ENCODE measurements at places on chromosomes 5 and 9.

DNA sequence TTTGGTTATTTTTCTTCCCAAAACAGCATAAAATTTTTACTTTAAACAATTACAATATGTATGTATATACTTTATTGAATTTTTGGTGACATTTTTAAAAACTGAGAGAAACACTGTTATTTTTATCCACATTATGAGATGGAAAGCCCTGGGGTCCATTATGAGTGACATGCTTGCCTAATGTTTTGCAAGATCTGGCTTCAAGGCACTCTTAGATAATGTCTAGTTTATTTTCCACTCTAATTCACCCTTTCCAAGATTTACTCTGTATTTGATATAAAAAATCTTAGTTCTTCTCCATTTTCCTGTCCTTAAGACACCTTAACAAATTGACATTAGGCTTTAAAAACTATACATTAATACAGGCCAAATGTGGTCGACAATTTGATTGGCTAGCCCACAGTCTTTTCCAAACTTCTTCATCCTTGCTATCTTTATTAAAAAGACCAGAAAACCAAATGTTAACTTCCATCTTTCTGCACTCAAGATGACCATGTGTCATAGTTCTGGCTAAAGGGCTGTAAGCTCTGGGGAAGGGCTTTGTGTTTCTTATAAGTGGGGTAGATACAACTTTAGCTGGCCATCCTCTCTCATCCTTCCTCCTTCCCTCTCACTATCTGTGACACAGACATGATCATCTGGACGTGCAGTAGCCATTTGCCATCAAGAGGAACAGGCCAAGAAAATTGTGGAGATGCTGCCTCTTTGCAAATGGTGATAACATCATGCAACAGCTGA, 561.1 kb downstream of the PDE4D start:
- DNase-seq = no peak

GRCh38 chr9:20619487-20620200, 2.7 kb downstream of the MLLT3 start:
- DNase-seq = no peak

DNA sequence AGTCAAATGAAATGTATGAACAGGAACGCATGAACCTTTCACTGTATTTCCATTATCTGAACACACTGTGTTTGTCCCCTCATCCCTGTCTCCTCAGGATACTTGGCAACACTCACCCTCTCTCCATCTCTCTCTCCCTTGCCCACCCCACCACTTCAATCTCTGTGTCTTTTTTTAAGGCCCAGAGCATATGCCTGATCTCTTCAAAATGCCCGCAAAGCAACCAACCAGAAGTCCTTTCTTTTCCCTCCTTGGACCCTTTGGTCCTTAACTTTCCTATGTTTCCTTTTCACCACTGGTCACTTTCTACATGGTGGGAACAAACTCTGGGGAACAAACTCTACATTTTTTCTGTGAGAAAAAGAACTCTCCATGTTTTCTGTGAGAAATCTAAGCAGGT, 3.2 kb upstream of the IRF1 start:
- DNase-seq = no peak

DNA sequence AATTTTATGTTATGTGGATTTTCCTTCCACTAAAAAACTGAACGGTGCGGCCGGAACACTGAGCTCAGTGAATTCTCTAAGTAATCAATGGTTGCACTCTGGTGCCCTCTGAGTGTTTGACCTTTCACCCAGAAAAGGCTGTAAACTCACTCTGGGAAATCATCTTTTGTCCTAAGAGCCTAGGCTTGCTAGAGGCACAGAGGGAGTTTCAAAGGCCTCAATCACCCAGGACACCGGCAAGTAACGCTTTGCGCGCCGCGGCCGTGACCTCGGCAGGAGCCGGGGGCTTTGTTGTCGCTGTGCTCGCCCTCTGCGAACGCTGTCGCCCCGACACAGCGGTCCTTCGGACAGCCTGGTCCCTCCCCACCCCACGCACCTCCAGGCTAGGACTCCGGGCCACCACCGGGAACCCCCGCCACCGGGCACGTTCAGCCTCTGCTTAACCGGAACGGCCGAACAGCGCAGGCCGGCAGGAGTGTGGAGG, 703 bp downstream of the ISCA1 start:
- no peak for DNase-seq

- no peak for DNase-seq
Measured at GRCh38 chr9:69472101-69472620, 147.1 kb downstream of the ENTREP1 start.

GRCh38 chr5:95924720-95925377, 36.8 kb downstream of the ELL2 start:
- DNase-seq = peak; percentile 88

DNA sequence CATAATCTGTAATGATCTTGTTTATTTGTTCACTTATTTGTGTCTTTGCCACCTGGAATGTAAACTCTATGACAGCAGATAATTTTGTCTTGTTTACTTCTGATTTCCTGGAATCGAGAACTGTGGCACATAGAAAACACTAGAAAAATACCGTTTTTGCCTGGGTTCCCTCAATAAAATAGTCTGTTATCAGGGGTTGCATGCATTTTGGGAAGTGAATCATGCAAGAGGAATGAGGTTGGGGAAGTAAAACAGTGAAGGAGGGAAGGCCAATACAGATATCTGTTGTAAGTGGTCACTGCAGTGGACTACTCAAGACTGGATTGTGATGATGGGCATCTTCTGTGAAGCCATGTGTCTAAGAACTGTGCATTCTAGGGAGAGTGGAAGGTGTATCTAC, 45.2 kb upstream of the IL6ST start:
- peak; percentile 54 for DNase-seq

DNA sequence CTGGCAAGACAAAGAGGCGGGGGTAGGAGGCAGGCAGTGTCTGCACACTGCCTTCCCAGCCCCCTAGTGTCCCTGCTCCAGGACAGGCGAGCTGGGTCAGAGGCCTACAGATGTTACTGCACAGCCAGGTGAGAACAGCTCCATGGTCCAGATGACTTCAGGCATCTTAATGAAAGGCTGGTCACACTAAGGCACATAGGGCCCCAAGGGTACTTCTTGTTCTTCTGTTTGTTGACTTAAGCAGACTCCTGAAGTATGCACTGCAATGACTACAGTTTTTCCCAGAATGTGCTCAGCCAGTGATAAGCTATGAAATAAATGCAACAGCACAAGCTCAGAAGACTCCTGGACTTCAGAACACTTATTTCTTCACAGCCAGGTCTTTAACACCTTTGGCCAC, 27.4 kb downstream of the ATPSCKMT start:
- DNase-seq = no peak

GRCh38 chr5:82723168-82723567, 354.0 kb downstream of the TMEM167A start:
- DNase-seq = no peak

DNA sequence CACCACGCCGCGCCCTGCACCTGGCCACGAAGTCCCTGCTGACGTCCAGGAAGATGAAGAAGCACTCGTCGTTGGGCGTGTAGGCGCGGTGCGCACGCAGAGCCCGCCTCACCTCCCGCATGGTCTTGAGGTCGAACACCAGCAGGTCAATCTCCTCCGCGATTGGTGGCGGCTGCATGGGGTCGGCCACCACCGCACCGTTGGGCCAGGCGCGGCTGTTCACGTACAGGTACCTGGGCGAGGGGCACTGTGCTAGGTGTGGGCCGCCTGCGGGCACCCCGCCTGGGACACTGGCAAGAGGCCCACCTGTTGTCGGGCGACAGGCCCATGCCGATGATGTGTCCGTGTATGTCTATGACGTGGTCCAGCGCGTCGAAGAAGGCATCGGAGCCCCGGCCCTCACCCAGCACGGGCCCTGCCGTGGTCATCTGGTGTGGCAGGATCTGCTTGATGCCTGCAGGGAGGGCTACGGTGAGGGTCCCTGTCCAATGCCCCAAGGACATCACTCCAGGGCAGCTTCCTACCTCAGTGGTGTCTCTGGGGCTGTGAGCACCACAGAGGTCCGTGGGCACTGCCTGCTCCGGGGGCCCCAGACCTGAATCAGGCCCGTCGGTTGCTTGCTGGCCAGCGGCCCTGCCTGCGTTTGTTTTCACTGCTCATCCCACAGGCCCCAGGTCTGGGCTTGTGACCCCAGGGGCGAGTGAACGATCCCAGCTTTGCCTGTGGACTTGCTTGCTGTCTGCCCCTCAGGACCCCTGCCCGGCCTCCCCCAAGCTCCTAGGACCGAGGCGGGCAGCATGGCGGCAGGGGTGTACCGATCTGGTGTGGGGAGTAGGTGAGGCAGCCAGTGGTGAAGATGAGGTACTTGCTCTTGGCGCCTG, 3.1 kb downstream of the FBXW5 start:
- DNase-seq = no peak

- DNase-seq = no peak
Measured at GRCh38 chr5:16245956-16246355, 66.4 kb upstream of the MARCHF11 start.

- no peak for DNase-seq
Measured at GRCh38 chr5:130295235-130295634, 391.0 kb downstream of the CHSY3 start.

DNA sequence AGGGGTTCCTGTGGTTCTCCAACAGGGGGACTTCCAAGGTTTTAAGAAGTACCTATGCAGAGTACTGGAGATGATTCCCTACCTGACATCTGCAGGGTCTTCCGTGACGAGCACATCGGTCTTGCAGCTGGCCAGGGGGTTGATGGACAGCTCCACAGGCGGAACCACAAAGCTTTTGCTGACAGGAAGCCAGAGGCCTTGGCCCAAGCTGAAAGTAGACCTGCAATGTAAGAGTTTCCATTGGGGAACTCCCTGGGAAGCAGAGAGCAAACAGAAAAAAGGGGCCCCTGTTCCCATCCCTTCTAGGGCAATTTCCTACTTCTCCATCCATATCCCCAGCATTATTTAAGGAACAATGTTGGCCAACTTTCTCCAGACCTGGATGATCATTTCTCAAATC, 288.0 kb downstream of the TRIM32 start:
- DNase-seq = no peak

- no peak for DNase-seq
Measured at GRCh38 chr5:7850395-7851239, at the start of gene CFAP90. Gene CFAP90, minus strand, starts transcription at chr5:7851133. Its CDS starts 112 bp downstream, at chr5:7851021.

GRCh38 chr9:80382211-80382891, 810.6 kb downstream of the TLE4 start:
- no peak for DNase-seq

- no peak for DNase-seq
Measured at GRCh38 chr9:112581469-112582176, 95.0 kb downstream of the KIAA1958 start.

DNA sequence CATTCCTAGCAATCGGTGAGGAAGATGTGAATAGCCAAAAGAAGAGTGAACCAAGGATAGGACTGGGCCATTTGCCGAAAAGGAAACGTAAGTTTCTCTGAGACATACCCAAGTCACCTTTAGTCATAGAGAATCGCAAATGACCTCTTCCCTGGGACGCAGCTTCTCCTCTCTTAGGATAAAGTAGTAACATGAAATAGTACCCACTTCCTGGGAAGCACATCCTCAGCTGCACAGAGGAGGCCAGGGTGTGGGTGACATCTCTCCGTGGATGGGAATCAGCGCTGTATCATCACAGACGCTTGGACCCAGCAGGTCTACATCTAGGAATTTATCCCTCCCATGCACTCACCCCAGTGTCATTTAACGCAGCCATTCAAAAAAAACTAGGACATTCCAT, 120.9 kb upstream of the PHYKPL start:
- no peak for DNase-seq

DNA sequence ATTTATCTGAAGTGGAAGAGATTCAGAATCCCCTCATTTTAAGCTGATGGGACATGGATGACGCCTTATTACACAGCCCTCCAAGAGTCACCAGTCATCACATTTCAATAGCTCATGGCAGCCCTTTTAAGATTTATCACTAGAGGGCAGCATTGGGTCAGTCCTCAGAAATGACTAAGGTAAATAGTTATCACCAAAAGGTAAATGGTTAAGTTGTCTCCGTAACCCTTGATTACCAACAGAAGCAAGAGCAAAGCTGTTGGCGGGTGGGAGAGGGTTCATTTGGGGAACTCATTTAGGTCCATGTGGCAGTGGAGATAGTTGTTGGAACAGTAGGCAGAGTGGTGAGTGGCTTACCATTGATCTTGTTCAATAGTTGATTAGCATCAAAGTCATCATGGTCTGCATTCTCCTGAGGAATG, 12.0 kb upstream of the C9 start:
- peak; percentile 71 for DNase-seq

- no peak for DNase-seq
Measured at GRCh38 chr9:78899006-78899405, 602.1 kb downstream of the PSAT1 start.

- DNase-seq = no peak
Measured at GRCh38 chr5:148911386-148911785, 85.0 kb downstream of the ADRB2 start.

DNA sequence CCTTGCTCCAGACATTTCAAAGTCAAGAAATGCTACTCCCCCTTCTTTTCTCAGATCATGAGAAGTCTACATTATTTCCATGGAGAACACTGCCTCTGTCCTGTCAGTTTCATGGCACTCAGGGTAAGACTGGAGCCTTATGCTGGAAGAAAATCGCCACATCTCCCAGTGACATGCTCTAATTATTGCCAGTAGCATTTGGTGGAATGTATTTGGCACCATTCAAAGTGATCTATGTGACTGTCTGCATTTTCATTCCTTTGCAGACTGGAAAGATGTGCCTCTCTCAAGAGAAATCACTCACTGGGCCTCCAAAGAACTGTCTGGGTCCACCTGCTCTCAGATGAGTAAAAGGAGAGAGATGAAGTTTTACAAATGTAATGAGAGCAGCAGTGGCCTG, 840 bp upstream of the PLCXD3 start:
- DNase-seq = no peak

- no peak for DNase-seq
Measured at GRCh38 chr9:91930475-91930874, 19.6 kb downstream of the ROR2 start.

DNA sequence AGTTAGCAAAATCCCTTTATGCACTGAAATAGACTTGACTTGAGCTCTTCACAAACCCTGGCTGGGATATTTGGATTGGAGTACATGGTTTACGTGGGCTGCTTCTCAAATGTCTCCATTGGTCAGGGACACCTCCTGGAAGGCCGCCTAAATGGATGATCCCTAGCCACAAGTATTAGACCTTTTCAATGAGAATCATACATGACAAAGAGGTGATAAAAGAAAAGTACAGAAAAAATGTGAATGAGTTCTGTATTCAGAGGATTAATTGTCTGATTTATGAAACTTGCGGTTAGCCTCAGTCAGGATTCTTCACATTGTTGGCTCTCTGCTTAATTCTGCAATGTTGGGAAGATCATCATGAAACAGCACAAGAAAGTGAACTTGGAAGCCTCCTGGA, 752.8 kb upstream of the ADAMTS16 start:
- DNase-seq = no peak

Measured in inflammatory macrophage (primary cell).